Esophagus squamous epithelium (tissue), 5 donors: ENCODE measurements at places on chromosomes 7 and 10. TPM values are rescaled to one million over a fixed set of nuclear protein-coding genes. Genes with fewer than 3 reads are reported as not detected.

Gene NPFFR1
- 0.32 TPM for total RNA-seq

Gene FKBP6
- not detected for total RNA-seq

Gene RADIL
- total RNA-seq: 0.35 TPM

Gene UPK3BL2
- 8.6 TPM for total RNA-seq

Gene COL28A1
- 0.11 TPM for total RNA-seq

Gene MMRN2
- total RNA-seq: 18.1 TPM

Gene OR2A1
- not detected for total RNA-seq

Gene ANXA8L1
- total RNA-seq: 280 TPM

Gene PON1
- total RNA-seq: not detected

Gene NOM1
- 22.7 TPM for total RNA-seq

Gene NEUROD6
- total RNA-seq: not detected

Gene MOSPD3
- total RNA-seq: 19.5 TPM

Gene ZMIZ2
- 18.1 TPM for total RNA-seq

Gene ZNF679
- total RNA-seq: not detected

Gene TEX36
- not detected for total RNA-seq

Gene SPDYE2
- total RNA-seq: not detected

Gene SMURF1
- total RNA-seq: 16.4 TPM

Gene CAMK2B
- 0.76 TPM for total RNA-seq

Gene RET
- 0.04 TPM for total RNA-seq

Gene SUPV3L1
- total RNA-seq: 24.1 TPM

Gene ECD
- total RNA-seq: 25.3 TPM

Gene EPDR1
- total RNA-seq: 2.8 TPM
